ENCODE measurements at places on chromosomes 5 and 9.

GRCh38 chr9:135077497-135078200 lies 9.8 kb upstream of the OLFM1 start:
- H3K4me1 ChIP-seq: peaks cover 21% of the 10 kb centered on the region
- DNase-seq: no peak
- H3K27me3 ChIP-seq: peaks cover 74% of the 10 kb centered on the region
- H3K36me3 ChIP-seq: no peaks in the 10 kb centered on the region

- H3K36me3 ChIP-seq: peaks cover 38% of the 10 kb centered on the region
- peak overlapping the region; percentile 88 for H3K27ac ChIP-seq
- H3K27me3 ChIP-seq: no peaks in the 10 kb centered on the region
- peaks cover 53% of the 10 kb centered on the region for H3K4me1 ChIP-seq
- DNase-seq: peak; percentile 32
These were observed 21.1 kb downstream of the BNIP1 start for GRCh38 chr5:173165177-173166016.

DNA sequence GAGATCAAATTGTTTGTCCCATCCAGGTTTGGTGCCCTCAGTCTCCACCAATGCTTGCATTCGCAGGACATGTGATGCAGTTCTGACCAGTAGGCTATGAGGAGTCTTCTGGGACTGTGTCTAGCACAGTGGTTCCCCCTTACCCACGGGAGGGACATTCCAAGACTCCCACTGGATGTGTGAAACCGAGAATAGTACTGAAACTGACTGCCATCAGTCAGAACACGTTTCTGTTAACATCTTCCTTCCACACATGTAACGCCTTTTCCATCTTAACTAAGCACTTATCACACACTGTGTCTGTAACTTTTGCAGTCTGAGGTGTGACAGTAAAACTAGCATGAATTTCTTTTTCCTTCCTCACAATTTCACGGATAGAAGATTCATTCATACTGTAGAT lies 74.7 kb downstream of the PTTG1 start:
- DNase-seq: no peak
- H3K36me3 ChIP-seq: no peaks in the 10 kb centered on the region
- H3K4me3 ChIP-seq: no peak overlapping the region
- no peak overlapping the region for H3K27ac ChIP-seq
- no peaks in the 10 kb centered on the region for H3K4me1 ChIP-seq

DNA sequence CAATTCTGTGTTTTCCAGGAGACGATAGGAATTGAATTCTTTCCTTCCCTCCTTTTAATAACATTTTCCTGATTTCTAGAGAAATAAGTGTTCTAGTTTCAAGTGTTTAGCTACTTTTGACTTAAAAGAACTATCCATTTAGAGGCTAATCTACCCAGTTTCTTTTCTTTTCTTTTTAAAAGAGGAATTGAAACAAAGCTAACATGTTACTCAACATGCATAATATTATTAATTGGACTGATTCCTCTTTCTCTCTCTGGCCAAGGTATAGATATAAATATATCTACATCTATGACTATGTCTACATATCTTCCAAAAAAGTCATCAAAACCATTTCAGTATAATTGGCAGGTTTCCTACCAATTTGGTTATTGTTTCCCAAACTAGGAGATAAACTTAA lies 309.8 kb downstream of the TRPM3 start:
- H3K27ac ChIP-seq: no peak overlapping the region
- H3K36me3 ChIP-seq: no peaks in the 10 kb centered on the region
- no peaks in the 10 kb centered on the region for H3K27me3 ChIP-seq
- no peak overlapping the region for H3K4me3 ChIP-seq
- H3K4me1 ChIP-seq: no peaks in the 10 kb centered on the region

Measured in left ventricle myocardium inferior (tissue), 1 donor.